ENCODE measurements at places on chromosomes 4 and X.

DNA sequence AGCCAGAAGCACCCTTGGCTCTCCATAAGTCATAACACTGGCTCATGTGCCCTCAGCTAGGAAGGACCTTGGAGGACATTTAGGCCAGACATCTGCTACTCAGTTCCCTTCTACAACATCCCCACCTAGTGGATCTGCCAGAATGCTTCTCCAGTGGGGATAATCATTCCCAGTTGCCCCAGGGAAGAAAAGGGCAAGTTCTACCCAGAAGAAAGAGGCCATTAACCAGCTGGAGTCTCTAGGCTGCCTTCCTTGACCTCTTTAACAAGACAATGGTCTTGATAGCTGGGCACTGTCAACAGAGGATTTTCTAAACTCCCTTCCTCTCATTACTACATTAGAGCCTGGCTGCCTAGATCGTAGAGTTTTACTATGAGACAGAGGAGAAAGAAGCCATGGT is 42.0 kb downstream of the LGI2 start:
- no peak for DNase-seq

DNA sequence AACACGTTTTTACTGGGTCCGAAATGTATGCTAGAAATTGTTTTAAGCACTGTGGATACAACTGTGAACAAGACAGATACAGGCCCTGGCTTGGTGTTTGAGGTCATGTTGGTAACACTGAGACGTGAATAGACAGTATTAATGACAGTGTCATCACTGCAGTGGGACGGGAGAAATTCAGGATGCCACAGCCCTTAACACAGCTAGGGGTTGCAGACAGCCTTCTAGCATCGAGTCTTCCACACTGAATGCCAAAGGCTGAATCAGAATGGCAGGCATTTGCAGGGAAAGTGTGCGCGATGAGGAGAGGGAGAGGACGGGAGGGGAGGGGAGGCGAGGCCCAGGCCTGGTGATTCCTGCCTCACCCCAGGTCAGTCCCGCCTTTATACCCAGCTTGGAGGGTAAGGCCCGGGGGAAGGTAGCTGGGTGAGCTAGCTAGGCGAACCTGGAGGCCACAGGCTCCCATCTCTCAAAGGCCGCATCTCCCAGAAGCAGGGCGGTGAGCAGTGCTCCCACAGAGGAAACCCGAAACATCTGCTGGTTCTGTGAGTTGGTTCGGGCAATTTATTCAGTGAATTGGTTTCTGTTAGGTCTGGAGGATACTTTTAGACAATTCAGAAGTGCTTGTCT is 44.1 kb upstream of the CLDN24 start:
- no peak for DNase-seq

GRCh38 chrX:153450114-153450948 is 4.5 kb upstream of the TREX2 start:
- no peak for DNase-seq

GRCh38 chr4:147864607-147865006 is 132.7 kb downstream of the ARHGAP10 start:
- no peak for DNase-seq

DNA sequence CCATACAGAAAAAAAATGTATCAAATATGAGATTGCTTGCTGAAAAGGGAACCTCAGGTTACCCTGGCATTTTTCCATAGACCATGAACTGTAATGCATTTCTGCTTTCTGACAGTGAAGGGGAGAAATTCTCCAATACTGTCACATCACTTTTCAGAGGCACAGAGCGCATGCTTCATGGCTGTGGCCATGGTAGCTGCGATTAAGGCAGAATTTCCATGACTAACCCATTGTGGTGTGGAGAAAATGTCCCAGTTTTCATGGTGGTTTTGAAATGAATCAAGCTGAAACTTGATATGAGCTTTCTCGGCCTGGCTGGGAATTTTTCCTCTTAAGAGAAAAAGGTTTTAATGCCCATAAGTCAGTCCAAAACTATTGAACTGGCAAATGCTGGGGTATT is 39.5 kb upstream of the MAP3K15 start:
- DNase-seq, result no peak

GRCh38 chrX:150508451-150509367 is 59.7 kb upstream of the MTM1 start:
- no peak for DNase-seq

DNA sequence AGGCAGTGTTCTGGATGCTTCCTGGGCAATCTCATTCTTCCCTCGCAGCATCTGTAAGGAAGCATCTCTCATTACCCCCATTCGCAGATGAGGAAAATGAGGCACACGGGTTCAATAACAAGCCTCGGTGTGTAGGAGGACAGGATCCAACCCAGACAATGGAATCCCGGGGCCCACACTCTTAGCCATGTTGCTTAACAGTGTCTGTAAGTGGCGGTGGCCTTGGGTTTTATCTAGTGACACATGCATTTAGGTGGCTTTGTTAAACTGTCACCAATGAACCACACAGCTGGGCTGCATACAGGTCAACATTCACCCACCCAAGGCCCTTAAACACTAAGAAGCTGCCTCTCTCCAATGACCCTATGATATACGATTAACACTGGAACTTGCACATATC is 22.6 kb downstream of the RELL1 start:
- no peak for DNase-seq

DNA sequence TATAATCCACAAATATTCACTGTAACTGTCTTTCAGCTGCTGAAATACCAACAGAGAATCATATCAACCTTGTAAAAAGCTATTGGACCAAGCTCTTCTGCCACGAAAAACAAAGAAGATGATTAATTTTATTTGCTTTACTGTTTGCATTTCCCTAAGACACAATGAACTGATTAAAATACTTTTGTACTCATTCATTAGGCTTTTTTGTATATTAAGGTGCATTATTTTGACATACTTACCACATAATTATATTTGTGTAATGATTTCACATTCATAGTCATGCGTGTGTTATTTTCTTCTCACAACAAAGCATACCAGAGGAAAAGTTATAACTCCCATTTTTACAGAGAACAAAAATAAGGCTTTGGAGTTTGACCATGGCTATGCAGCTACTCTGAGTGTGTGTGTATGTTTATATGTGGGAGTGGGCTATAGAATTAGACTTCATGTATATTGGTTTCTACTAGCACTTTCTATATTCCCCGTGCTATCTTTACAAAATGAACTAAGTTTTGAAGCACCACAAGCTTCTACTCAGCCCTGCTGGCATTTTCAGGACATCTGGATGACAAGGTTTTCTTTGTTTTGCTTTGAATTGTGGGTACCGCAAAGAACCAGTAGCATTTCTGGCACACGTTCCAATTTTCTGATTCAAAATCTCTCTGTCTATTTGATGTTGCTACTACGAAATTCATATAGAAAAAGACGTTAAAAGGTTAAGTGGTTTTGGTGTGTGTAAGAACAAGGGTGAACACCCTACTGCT is 11.0 kb upstream of the FGF5 start:
- DNase-seq, result no peak

- DNase-seq, result no peak
Measured at GRCh38 chrX:19555236-19555635, 39.9 kb upstream of the MAP3K15 start.

DNA sequence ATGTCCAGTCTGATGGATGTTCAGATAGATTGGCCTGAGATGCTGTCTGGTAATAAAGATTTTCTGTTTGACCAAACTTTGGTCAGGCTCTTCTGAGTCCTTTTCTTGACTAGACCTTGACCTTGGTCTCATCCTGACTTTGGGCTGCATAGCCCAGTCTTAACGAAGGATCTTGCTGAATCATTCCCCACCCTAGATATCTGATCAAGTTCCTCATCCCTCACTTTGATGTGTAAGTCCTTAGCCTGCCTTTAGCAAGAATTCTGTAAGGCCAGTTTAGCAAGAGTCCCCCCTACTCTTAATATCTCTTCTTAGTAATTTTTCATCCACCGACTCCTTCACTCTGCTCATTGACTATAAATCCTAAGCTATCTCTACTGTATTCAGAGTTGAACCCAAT is 244.4 kb upstream of the JADE1 start:
- DNase-seq, result no peak

- no peak for DNase-seq
Measured at GRCh38 chr4:153450544-153450917, 15.6 kb upstream of the TMEM131L start.

DNA sequence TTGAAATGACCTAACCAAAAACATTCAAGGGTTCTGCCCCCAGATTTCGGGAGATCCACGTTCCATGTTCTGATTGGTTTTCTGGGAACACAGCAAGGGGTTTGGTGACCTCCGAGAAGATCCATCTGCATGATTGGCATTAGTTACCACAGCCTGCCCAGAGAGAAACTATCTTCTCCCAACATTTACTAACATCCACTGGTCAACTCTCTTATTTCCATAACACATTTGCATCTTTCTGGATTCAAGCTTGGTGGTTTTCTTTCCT is 15.6 kb downstream of the SHOX start:
- DNase-seq, result no peak

- no peak for DNase-seq
Measured at GRCh38 chrX:45778616-45779015, 577.9 kb upstream of the DIPK2B start.

DNA sequence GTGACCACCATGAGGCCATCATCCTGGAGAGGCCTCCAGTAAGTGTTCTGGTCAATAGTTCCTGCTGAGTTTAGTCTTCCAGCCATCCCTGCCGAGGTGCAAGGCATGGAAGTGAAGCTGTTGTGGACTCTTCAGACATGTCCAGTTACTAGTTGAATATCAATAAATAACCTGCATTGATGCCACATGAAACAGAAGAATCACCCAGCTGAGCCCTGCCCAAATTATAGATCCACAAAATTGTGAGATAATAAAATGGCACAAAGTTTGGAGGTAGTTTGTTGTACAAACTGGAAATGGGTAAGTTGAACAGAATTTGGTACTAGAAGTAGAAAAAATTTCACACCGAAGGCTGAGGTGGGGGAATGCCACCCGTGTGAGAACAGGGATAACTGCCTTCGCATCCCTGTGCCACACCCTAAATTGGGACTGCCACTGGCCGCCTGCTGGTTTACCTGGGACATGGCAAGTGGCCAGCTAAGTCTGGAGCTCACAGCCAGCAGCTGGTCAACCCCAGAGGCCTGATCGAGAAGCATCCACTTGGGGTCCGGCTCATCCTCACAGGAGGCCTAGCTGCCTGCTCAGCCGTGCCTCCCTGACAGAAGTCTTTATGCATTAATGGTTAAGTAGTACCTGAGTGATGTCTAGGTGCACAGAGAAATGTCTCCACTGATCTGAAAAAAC is 184.5 kb downstream of the SPRY1 start:
- no peak for DNase-seq

- no peak for DNase-seq
Measured at GRCh38 chr4:27149541-27150212, 289.0 kb downstream of the STIM2 start.

DNA sequence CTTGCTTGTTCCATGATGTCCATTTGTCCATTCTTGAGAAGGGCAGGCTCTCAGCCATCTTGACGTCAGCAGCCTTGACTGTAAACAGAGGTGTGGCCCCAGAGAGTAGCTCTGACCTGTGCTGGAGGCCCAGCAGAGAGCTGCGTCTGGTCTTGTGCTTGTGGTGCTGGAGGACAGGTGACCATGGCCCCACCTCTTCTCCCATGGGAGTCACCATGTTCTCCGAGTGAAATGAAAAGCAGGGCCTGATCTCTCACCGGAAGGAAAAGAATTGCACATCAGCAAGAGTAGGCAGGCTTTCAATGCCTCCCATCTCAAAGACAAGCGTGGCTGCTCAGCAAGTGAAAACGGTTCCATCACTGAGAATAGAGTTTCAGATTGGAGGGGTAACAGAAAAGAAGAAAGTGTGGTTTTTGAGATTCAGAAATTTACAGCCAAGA is 11.5 kb downstream of the PARM1 start:
- DNase-seq, result no peak

GRCh38 chr4:68878048-68878447 is 62.3 kb downstream of the UGT2B10 start:
- no peak for DNase-seq

DNA sequence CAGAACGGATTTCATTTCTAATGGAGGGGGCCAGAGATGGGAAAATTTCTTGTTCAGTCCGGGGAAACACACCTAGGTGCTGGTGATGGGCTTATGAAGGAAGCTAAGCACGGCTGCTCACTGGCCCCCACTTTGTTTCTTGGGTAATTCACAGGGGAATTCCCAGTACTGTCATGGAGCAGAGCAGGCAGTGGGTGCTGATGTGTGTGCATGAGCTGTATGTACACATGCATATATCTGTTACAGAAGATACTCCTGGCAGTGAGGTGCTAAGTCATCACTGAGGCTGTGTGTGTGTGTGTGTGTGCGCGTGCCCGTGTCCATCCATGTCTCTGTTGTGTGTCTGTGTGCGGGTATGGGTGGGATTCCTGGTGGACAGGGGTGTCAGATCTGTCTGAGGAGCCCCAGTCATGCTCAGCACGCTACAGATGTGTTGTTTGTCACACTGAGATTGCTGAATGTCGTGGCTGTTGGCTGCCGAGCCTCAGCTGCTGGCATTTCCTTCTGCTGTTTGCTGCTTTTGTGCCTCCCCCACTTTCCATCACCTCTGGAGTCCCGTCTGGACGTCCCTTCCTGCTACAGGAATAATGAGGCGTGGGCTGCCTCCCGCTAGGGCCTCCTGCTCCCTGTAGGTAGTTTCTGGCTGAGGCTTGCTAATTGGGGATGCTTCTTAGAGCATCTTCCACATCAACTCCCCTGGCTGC is 53.3 kb downstream of the JADE1 start:
- DNase-seq, result no peak

DNA sequence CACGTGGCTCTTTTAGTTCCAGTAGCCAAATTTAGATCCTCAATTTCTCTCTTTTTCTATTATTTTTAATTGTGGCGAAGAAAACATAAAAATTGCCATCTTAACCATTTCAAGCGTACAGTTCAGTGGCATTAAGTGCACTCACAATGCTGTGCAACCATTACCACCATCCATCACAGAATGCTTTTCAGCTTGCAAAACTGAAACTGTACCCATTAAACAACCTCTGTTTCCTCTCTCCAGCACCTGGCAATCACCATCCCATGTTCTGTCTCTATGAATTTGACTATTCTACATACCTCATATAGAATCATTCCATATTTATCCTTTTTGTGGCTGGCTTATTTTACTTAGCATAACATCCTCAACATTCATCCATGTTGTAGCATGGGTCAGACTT is 74.9 kb downstream of the METTL14 start:
- no peak for DNase-seq

GRCh38 chr4:141643557-141643956 is 7.2 kb downstream of the IL15 start:
- no peak for DNase-seq

DNA sequence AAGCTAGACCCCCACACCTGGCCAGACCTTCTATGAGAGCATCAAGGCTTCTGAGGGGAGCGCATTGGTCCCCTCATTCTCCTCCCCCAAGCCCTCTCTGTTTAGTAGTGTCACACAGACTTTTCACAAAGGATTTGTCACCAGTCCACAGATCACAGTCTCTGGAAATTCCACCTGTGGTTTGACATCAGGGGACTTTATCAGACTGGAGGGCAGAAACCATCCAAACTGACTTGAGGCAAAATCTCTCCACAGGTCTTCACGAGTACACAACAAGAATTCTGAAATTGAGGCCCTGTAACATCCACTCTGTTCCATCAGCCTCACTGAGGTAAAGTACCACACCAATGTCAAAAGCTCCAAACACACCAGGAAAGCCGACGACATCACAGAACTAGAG is 112.5 kb downstream of the SH3KBP1 start:
- no peak for DNase-seq

DNA sequence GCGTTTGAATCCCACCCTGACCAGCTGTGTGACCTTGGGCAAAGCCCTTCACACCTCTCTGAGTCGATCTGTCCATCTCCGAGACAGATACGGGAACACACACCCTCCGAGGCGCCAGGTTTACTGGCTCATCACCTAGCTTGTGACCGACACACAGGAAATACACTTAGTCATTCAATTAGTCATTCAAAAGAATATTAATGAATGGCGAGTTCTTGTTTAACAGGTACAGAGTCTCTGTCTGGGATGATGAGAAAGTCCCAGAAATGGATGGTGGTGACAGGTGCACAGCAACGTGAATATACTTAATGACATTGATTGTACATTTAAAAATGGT is 80.6 kb downstream of the PPP2R2C start:
- DNase-seq, result no peak
